Activated naive CD4-positive, alpha-beta T cell treated with anti-CD3 and anti-CD28 coated beads, Interleukin-2, amount 10 ng/mL, durations not matched to agents 5 hours and 36 hours (primary cell): ENCODE measurements at places on chromosomes 5 and 9. TPM values are rescaled to one million over a fixed set of nuclear protein-coding genes. Genes with fewer than 3 reads are reported as not detected.

Gene TLE4
- 39.5 TPM for total RNA-seq

Gene FAM13B
- total RNA-seq = 29.6 TPM

Gene ATP6V1G1
- 103 TPM for total RNA-seq

Gene GADD45G
- 4.5 TPM for total RNA-seq

Gene GABRB2
- not detected for total RNA-seq

Gene TPM2
- total RNA-seq = 14.9 TPM

Gene RNF183
- total RNA-seq = not detected

Gene TUBB4B
- total RNA-seq = 242 TPM

Gene AIF1L
- 2.1 TPM for total RNA-seq

Gene KIF24
- total RNA-seq = 7.9 TPM
